Stimulated activated CD8-positive, alpha-beta memory T cell treated with anti-CD3 and anti-CD28 coated beads, Interleukin-7, amount 100 ng/mL, for 1 hour (primary cell): ENCODE measurements at places on chromosomes 6 and 20.

- no peak for DNase-seq
Observed at GRCh38 chr20:378961-379336, 1.6 kb upstream of the TRIB3 start.

- no peak for DNase-seq
Observed at GRCh38 chr20:4063631-4064030, 48.3 kb upstream of the RNF24 start.

DNA sequence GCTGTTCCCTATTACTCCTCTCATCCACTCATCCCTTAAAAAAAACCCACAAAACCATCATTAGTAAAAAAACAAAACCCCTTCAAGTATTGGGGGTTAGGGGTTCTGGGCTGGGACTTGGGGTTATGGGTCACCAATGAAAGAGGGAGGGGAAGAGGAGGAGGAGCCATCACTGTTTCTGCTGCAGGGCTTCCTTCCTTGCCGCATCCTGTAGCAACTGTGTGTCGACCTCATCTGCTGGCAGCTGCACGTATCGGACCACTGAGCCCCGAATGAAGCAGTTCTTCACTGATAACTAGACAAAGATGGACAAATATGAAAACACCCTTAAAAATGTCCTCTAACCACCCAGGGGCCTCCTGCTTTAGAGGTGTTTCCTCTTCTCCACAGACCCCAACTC is 2.0 kb upstream of the VARS1 start:
- no peak for DNase-seq

DNA sequence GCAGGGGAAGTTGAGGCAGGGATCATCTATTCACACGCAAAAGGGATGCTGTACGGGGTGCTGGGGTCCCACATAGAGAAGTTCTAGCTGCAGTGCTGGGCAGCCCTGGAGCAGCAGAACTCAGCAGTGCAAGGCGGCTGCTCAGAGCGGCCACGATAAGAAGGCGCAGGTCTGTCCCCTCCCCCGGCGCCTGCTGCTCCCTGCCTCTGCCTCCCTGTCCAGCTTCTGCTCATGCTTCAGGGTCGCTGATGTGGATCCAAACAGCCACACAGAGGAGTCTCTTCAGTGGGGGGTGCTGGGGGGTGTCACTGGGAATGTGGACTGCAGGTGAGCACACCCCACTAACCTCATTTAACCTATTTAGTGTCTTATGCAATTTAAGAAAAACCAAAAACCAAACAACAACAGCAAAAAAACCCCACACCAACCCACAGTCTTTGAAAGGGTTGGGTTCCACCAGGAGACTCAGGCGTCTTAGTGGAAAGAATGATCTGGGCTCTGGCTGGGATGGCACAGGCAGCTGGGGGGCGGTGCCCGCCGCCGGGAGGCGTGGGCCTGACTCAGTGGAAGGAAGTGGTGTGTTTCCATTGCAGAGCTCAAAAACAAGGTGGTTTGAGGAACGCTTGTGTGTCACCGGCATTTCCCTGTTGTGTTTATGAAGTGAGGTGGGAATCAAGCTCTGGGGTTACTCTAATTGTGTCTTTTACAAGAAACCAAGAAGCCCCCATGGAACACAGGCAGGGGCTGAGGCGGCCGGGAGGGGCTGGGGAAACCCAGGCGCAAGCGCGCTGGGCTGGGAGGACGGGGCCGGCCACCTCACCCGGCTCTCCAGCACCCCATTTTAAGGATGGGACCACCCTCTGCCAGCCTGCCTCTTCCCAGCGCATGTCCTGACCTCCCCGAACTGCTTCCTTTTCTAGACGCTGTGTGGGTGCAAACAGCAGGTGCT is 55.1 kb downstream of the IRF4 start:
- DNase-seq = peak; percentile 80

DNA sequence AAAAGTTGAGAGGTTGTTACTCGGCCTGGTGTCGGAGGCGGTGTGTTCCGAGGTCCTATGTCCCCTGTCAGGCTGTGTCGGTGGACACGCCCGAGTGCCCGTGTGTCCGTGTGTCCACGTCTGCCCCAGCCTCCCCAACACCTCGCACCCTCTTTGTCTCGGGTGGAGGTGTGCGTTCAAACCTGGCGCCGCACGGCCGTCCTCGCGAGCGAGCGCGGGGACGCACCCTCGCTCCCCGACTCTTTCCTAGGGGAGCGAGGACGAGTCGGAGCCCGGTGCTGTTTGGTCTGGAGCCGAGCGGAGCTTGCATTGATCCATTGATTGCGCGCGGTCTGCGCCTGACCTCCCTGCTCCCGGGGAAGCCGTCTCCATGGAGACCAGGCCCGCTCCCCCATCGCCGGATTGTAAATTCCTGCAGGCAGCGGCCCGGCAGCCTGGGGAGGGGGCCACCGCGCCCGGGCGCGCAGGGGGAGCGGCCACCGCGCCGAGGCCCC is 411 bp upstream of the SCUBE3 start:
- no peak for DNase-seq

GRCh38 chr6:157625764-157626163 is 197.3 kb upstream of the SNX9 start:
- DNase-seq = no peak

GRCh38 chr6:64505312-64505711 is 869.7 kb downstream of the PHF3 start:
- no peak for DNase-seq

DNA sequence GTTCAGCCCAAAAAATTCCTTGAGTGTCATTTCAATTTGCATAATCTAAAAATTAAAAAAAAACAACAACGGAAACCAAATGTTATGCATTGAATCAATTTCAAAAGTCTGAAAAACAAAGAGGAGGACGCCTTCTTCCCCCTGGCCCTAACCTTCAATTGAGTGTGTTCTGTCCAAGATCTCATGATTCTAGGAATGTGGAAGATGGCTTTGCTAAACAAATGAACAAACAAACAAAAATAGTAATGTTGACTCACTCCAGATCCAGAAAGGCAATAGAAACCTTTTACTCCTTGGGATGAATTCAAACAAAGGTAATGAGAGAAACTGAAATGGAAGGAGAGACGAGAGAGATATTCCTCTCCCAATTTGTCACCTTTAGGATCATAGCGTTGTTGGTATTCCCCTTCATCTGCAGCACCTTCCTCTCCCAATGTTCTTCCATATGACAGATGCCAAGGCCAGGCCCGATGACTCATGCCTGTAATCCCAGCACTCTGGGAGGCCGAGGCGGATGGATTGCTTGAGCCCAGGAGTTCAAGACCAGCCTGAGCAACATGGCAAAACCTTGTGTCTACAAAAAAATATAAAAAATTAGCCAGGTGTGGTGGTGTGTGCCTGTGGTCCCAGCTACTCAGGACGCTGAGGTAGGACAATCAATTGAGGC is 109.2 kb upstream of the ADGRF1 start:
- no peak for DNase-seq

DNA sequence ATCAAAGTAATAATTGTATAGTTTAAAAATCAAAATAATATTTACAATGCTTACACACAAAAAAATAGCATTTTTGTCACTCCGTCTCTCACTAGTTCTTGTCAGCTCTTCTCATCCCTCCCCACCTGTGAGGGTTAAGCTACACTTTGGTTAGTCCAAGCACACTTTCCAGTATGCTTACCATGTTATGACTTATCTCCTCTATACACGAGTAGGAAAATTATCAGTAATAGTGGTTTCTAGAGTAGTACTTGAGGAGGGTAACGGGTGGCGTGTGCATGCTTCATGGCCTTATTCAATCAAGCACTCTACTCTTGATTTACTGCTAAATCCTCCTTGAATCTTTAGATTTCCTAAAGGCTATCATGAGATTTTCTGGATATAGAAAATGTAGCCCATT is 443.7 kb downstream of the UTRN start:
- no peak for DNase-seq

DNA sequence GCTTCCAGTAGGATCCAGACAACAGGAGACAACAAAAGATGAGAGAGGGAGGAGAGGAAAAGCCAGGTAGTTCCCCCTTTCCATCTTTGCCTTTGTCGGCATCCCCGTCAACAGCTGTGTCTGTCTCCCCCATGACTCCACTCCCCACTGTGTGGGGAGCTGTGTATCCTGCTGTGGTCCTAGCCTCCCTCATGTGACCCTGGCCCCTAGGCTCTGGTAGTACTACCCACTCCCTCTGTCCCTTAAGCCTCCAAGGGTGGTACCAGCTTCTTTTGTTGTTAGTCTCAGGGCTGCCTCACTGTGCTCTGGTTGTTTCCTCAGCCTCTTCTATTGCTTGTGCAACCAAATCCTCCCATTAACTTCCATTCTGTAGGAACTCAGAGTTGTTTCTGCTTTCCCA is 28.7 kb downstream of the ANKEF1 start:
- no peak for DNase-seq

- DNase-seq = no peak
Observed at GRCh38 chr20:23034721-23035671, at the start of gene SSTR4. Gene SSTR4, plus strand, starts transcription at chr20:23035312. Its CDS starts 172 bp downstream, at chr20:23035484.
